ENCODE measurements at places on chromosomes 2 and 18.

- no peak for DNase-seq
These were observed 2.2 kb upstream of the CAD start for GRCh38 chr2:27214941-27215340.

GRCh38 chr2:100702438-100703109 is 117.4 kb upstream of the NPAS2 start:
- DNase-seq: no peak

DNA sequence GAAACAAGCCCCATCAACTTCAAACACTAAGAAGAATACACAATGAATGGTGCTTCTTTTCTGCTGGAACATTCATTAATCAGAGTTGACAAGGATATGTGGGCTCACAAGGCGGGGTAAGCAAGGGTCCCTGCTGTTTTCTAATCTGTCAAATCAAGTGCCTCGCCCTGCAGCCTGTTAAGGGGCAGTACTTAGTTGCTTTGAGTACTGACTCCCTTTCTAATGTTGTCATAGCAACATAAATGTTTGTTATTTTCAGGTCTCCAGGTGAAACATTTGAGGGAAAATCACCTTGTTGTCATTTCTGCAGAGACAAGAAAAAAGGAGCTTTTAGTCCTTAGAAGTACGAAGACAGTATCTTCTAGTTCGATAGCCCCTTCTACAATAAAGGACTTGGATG is 284.7 kb upstream of the PKDCC start:
- DNase-seq: no peak

GRCh38 chr18:75527848-75528685 is 100.6 kb upstream of the SMIM21 start:
- no peak for DNase-seq

DNA sequence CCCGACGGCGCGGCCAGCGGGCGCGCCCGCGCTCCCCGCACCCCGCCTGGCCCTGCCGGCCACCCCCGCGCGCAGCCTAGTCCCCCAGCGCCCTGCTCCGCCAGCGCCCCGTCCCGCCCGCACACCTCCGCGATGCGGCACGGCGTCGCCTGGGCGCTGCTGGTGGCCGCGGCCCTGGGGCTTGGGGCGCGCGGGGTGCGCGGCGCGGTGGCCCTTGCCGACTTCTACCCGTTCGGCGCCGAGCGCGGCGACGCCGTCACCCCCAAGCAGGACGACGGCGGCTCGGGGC is 232 bp downstream of the SNED1 start:
- DNase-seq: no peak

DNA sequence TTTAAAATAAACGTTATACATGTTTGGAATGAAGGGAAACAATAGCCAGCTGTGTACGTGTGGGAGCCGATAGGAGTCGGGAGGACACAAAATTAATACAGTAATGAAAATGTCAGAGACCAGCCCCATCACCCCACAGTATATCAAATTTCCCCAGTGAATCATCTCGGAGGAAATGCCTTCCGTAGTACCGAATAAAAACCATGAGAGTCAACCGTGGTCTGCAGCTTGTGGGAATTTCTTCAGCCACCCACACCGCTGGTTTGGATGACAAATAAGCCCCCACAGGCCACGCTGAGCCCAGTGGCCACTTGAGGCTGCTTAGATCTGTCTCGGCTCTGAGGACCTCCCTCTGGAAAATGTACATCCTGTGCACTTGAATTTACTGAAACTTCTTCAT is 133.7 kb downstream of the COL6A3 start:
- peak; percentile 76 for DNase-seq

GRCh38 chr2:109451671-109452070 is 162.1 kb downstream of the SEPTIN10 start:
- no peak for DNase-seq

DNA sequence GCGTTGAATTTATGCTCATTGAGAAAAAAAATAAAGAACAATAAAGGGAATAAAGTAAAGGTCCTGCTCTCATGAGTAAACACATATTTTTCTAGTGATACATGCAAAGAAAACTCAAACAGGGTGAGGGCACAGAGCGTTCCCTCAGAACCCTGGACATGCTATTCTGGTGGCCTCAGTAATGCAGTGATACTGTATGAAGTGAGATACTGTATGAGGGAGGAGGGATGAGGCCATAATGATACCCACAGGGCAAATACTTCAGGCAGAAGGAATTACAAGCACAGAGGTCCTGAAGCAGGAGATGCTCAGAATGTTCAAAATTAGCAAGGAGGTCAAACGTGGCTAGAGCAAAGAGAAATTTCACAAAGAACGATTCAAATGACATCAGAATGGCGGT is 28.4 kb upstream of the RNU4ATAC start:
- DNase-seq: no peak

GRCh38 chr2:230869914-230870543 is 5.3 kb downstream of the ITM2C start:
- DNase-seq: no peak

- peak; percentile 27 for DNase-seq
These were observed 96.8 kb downstream of the UBE2E3 start for GRCh38 chr2:181077128-181077709.

- no peak for DNase-seq
These were observed 978 bp upstream of the TUBA4A start for GRCh38 chr2:219254590-219255201.

DNA sequence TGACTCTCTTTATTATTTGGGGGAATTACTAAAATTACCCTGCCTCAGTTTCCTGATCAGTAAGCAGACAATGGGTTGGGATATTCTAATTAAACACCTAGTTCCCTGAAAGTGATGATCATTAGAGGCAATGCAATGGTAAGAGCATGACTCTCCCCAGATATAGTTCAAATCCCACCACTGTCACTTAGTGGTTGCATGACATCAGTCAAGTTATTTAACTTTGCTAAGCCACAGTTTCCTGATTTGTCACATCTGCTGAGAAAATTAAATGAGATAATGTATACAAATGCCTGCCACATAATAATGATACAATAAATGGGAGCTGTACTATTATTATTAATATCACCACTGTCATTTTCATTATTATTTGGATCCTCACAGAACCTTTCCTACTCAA is 29.9 kb downstream of the ZEB2 start:
- DNase-seq: no peak

GRCh38 chr2:159003555-159003954 is 35.1 kb downstream of the TANC1 start:
- DNase-seq: no peak

DNA sequence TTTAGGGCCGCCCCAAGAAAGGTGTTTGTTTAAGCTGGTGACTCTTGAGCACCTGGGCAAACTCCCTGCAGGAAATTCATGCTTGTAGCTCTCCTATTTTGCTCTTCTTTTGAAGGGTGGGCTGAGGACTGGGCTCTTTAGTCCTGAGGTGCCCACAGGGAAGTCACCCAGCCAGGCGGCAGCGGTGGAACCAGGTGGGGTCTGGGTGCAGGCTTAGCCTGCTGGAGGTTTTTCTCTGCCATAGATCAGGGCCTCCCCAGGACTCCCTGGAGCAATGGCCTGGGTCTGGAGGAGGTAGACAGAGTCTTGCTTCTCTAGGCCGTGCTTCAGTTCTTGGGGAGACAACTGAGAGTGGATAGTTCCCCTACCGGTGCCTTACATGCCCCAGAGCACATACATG is 99.9 kb downstream of the CLIP4 start:
- DNase-seq: no peak

GRCh38 chr2:43345391-43345813 is 119.0 kb upstream of the ZFP36L2 start:
- no peak for DNase-seq

DNA sequence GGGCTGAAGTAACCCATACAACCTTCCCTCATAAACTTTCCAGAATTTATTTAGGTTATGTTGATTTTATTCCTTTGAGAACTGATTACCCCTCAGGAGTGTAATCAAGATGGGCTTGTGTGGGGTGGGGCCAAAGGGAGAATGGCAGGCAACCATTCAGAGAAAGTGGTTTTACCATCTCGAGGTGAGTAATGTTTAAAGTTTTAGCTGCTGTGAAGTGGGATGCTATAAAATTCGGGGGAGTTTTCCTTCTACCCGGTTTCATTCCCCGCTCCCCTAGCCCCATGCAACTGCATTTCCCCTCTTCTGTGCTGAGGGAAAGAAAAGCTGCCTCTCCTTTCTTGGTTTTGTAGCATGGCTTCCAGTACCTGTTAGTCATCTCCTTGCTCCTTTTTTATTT is 34.7 kb downstream of the MAP4K4 start:
- DNase-seq: no peak

GRCh38 chr18:13272416-13272815 is 53.9 kb downstream of the LDLRAD4 start:
- no peak for DNase-seq

DNA sequence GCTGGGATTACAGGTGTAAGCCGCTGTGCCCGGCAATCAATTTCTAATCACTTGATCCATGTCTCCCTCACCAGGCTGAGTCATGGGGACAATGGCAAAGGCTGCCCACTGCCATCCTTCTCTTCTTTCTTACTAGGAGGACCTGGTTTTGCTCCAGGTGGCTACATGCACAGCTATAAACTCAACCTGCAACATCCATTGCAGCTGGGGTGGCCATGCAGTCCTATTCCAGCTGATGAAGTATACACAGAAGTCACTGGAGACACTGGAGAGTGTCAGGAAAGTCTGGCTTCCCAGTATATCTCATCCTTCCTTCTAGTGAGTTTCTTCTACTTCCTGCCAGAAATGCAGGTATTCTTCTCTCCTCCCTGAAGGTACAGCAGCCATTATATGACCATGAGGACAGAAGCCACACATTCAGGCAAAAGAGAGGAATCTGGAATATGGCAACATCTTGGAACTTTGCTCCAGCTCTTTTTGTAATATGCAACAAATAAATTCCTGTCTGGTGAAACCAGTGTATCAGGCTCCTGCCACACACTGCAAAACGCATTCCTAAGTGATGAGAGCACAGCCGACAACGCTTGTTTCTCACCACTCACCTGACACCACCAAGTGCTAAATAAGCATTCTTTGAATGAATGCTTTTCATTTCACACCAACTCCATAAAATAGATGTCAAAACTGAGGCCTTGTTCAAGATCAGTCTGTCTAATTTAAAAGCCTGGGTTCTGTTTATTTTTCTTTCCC is 32.3 kb downstream of the SCTR start:
- peak; percentile 85 for DNase-seq

DNA sequence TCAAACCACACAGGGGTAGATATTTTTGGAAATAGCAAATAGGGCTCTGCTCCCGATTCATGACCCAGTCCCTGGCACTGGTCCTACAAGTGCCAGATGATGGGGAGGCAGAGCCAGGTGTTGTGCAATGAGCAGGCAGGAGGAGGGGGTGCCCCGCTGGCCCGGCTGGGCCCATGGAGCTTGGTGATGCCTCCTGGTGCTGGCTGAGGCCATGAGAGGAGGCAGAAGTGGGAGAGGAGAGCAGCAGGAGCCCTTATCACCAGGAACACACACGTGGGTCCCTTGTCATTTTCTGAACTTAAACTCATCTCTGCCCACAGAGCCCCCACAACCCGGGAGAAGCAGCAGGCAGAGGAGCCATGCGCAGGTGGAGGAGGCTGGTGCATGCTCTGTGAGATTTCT is 90.5 kb upstream of the MAPK4 start:
- DNase-seq: no peak

DNA sequence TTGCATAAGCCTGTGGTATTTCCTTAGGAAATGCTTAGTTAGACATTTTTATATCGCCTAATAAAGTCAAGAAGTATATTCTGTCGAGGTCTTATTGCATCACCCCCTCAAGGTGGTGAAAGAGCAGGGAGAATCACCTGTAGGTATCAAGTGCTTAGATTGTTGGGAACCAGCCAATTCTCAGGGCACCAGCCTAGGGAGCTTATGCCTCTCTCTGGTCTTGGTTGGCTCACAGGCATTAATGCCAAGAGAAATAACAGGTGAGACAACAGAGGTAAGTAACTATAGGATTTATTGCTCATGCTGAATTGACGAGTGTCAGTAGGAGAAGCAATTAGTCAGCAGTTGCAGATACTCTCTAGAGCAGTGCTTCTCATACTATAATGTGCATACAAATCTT is 663.3 kb upstream of the ZNF804A start:
- DNase-seq: no peak

DNA sequence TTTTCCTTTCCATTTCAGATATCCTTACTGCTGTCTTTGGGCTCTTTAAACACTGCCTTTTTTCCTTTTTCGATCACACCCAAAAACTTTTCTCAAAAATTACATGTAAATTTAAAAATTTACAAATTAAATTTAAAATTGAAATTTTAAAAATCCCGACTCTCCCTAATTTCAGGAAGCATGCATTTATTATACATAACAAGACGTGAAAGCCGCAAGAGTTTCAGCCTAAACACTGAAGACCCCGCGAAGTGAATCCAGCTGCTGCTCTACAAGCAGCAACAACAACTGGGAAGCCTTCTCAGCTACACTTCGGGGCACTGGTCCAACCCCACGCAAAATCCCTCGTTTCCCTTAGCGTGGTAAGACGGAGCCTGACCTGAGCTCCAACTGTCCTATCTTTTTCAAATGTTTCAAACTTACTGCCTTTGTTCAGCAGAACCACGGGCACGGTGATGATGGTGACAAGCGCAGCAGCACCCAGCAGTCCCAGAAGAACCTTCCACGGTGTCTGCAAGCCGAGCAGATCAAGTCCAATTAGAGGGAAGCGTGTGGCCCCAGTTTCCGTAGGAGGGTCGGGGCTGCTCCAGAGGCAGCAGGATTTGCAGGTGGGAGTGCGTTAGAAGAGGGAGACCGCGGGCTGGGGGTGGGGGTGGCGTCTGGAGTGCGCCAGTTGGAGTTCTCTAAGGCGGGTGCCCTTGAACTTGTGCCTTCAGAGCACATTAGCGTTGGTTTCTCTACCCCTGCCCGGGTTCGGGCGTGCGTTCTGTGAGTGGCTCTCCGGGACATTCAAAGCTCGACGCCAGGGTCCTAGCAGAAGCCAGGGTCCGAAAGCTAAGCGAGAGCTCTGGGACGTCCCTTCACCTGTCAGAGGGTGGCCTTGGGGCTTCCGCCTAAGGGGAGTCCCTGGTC is 783 bp downstream of the DPP4 start:
- DNase-seq: no peak

DNA sequence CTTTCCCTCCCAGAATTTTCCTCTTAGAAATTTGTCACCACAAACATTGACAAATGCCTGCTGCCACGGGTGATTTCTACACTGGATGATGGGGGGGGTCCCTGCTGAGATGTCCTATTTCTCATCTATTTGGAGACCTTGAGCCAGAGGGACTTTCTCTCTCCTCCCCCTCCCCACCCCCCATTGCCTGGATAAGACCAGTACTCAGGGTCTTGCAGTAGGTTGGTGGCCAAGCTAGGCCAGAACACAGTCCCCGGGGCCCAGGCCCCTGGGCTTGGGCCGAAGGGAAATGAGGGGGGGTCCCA is 560 bp upstream of the DUSP2 start:
- no peak for DNase-seq

DNA sequence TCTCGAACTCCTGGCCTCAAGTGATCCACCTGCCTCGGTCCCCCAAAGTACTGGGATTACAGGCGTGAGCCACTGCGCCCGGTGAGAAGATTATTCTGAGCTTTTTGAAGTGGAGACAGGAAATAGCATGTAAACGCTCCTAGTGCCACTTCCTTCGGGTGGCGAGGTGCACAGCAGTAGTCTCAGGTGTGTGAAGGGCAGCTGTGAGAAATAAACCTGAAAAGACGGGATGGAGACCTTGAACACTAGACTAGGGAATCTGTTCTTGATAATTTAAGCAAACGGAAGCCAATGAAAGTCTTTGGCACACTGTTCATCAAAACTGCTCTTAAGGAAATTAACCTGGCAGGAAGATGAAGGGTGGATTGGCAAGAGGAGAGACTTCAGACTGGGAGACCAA is 439 bp upstream of the PLEKHH2 start:
- no peak for DNase-seq

- DNase-seq: no peak
These were observed 657.2 kb downstream of the ERBB4 start for GRCh38 chr2:211881449-211881848.
